A549 treated with GW870086 at 1 μM for 4 hours (cell line): ENCODE measurements at places on chromosomes 5 and 9. TPM values are rescaled to one million over a fixed set of nuclear protein-coding genes. Genes with fewer than 3 reads are reported as not detected.

Gene F12
- total RNA-seq, result 14.3 to 24.6 TPM (median 22.9 TPM) in 5 replicates

Gene SLC12A2
- total RNA-seq, result 11.6 to 14.3 TPM (median 13.2 TPM) in 5 replicates

Gene IL9
- not detected in 5 replicates for total RNA-seq

Gene CCL28
- 0.07 to 0.23 TPM (median 0.13 TPM) in 5 replicates for total RNA-seq

Gene TNFSF15
- total RNA-seq, result 0.13 to 0.17 TPM (median 0.15 TPM) in 5 replicates

Gene LURAP1L
- 23.6 to 33.9 TPM (median 32.4 TPM) in 5 replicates for total RNA-seq
